Non-pigmented ciliary epithelial cell (primary cell): ENCODE measurements at places on chromosomes 2 and 18.

DNA sequence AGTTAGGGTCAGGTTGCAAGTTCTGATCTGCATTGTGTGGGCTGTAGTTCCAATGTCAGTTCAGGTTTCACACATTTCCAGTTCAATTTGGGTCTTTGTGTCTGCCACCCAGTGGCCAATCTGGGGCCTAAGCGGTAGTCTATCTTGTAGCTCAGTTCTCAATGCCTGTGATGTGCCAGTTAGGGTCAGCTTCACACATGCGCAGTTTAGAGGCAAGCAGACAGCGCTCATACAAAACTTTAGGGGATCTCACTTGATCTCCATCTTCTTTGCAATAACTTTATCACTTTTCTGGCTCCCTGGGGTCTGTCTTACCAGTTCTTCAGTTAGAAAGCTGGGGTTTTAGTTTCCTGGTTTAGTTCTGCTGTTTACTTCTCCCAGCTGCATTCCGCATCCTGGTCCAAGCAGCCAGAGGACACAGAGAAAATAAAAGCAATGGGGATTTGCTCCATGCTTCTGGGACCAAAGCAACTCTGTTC is 11.0 kb upstream of the ZNF24 start:
- DNase-seq = peak; percentile 57

- no peak for DNase-seq
These were observed 620.2 kb upstream of the NETO1 start for GRCh38 chr18:73487966-73488365.

- no peak for DNase-seq
These were observed 189.8 kb upstream of the SOX11 start for GRCh38 chr2:5502385-5502784.

DNA sequence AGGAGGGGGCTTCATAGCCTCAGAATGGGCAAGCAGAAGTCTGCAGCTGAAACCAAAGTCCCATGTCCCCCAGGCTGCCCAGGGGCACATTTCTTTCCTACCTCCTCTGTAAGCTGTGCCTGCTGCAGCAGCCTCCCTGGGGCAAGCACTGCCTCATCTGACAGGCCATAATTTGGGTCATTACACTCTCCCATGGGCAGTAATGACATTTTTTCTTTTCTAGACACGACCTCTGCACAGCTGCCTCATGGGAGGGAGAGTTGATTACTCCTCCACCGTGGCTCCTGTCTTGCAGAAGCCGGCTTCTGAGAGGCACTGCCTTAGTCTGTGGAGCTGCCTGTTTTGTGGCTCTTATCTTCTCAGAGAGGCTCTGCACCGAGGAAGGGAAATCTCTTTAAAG is 268.9 kb downstream of the TDRD15 start:
- DNase-seq = no peak

- no peak for DNase-seq
These were observed 406.8 kb downstream of the CCDC85A start for GRCh38 chr2:56590611-56591010.

DNA sequence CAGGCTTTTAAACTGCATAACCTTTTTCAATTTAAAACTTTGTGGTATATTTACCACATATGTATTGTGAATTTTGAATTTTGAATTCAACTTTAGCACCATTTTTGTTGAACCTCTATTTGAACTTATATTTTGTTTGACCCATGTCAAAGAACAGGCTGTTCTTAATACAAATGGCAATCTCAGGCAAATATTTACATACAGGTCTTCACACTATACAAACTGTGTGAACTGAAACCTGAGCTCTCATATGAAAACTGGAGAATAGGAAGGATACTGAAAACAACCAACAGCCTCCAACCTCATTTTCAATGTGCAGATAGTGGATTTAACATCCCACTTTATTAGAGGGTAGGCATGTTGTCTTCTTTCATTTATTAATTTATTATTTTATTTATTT is 491.8 kb downstream of the KCNJ3 start:
- no peak for DNase-seq

DNA sequence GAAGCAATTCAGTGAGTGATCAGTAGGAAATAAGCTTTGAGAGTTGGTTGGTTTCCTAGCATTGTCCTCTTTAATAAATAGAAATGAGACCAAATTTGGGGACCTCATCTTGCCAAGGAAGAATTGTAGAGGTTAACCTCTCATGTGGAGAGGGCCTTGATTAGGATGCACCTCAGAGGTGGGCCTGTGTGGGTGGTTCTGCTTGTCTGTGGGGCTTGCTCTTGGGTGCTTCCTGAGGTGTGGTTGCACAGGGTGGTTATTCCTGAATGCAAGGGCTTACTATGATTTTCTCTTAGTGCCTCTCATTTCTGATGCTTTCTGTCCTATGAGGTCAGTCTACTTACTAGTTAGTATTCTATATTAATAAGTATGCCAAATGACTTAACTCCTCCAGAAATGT is 89.6 kb upstream of the MGAT5 start:
- DNase-seq = no peak

GRCh38 chr2:181376999-181377398 is 80.2 kb upstream of the ITGA4 start:
- no peak for DNase-seq

GRCh38 chr2:152505495-152505906 is 170.5 kb downstream of the FMNL2 start:
- no peak for DNase-seq

DNA sequence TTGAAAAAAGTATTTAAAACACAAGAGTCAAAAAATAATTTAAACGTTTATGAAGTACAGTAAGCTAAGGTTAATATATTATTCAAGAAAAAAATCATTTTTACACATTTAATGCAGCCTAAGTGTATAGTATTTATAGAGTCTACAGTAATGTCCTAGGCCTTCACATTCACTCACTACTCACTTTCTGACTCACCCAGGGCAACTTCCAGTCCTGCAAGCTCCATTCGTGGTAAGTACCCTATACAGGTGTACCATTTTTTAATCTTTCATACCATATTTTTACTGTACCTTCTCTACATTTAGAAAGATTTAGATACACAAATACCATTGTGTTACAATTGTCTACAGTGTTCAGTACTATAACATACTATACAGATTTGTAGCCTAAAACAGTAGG is 20.9 kb upstream of the RPRD1A start:
- no peak for DNase-seq

DNA sequence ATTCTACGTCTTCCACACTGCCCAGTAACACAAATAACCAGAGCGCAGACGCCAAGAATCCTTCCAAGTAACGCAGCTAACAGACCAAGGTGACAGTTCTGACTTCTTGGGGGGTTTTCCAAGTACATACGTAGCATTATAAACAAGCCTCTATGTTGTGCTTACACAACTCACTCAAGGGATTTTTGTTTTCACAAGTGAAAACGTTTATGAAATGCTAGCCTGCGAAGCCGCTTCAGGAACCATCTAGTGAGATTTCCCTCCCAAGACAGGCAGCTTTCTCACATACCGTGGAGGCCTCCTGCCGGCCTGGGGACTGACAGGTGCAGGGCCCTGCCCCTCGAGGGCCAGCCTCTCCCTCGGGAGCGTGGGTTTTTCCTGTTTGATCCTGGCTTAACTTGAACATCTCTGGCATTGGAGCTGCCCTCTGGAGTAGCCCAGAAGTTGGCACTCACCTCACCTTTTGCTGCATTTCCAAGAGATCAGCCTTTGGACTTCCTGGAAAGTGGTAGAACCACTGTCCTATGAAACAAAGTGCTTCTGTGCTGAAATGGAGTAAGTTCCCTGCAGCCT is 151.1 kb downstream of the MBP start:
- no peak for DNase-seq

GRCh38 chr2:42064417-42064942 is 16.7 kb downstream of the PKDCC start:
- peak; percentile 67 for DNase-seq

GRCh38 chr2:226790431-226790830 is 9.2 kb downstream of the IRS1 start:
- DNase-seq = no peak

GRCh38 chr2:136156411-136156810 is 38.5 kb upstream of the CXCR4 start:
- no peak for DNase-seq

GRCh38 chr2:25198209-25198525 is 29.8 kb upstream of the POMC start:
- DNase-seq = no peak

DNA sequence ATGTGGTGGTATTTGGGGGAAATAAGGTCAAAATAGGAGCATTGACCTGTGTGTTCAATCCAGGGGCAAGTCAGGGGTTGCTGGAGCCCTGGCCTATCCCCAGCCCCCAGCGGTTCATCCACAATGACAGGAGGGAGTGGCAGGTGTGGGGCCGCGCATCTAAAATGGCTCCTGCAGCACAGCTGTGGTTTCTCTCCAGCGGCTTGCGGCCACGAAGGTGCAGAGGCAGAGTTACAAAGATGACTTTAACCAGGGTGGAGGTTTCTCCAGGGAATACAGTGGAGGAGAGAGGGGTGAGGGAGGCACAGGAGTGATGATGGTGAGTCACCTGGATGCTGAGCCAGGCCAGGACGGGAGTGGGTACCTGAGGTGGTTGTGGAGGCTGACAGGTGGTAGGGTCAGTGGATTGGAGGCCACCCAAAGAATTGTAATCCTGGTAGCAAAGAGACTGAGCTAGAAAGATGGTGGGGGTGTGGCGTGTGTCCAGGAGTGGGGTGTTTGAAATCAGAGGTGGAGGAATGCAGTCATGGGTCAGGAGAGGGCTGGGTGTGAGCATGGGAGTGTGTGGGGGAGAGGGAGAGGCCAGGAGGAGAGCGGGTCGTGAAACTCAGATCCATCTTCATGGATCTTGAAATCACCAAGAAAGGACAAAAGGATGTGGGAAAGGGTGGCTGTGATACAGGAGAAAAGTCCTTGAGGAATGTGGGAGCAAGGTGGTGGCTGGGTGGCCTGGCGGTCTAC is 83.2 kb downstream of the CTIF start:
- DNase-seq = no peak

- peak; percentile 55 for DNase-seq
These were observed 167.9 kb downstream of the FBXO15 start for GRCh38 chr18:73979742-73980141.

DNA sequence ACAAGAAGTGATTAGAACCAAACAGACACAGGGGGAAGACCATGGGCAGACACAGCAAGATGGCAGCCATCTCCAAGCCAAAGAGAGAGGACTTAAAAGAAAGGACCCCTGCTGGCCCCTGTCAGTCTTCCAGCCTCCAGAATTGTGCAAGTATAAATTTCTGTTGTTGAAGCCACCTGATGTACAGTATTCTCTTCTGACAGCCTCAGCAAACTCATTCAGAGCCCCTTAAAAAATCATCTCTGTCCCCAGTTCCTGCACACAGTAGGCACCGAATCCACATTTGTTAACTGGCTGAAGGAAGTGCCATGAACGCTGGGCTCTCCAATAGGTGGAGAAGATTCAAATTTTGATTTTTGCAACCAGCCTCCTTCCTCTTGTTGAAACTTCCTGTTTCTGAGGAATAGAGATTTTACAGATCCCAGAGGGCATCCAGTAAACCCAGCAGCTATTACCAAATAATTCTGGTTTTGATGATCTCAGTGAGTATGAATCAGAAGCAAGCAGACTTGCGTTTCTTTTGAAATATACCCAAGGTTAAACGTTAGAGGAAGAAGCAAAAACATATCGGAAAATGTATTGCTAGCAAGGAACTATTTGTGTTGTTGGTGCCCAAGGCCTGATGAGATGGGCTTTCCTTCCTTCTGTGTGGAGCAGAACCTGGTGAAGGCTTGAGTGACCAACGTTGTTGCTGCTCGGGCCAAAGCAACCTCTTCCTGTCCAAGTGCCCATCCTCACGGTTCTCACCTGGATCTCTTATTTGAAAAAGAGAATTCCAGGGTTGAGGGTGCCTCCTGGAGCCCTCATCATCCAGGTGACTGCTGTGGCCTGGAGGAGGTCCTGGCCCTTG is 47.7 kb upstream of the PLB1 start:
- peak; percentile 63 for DNase-seq

DNA sequence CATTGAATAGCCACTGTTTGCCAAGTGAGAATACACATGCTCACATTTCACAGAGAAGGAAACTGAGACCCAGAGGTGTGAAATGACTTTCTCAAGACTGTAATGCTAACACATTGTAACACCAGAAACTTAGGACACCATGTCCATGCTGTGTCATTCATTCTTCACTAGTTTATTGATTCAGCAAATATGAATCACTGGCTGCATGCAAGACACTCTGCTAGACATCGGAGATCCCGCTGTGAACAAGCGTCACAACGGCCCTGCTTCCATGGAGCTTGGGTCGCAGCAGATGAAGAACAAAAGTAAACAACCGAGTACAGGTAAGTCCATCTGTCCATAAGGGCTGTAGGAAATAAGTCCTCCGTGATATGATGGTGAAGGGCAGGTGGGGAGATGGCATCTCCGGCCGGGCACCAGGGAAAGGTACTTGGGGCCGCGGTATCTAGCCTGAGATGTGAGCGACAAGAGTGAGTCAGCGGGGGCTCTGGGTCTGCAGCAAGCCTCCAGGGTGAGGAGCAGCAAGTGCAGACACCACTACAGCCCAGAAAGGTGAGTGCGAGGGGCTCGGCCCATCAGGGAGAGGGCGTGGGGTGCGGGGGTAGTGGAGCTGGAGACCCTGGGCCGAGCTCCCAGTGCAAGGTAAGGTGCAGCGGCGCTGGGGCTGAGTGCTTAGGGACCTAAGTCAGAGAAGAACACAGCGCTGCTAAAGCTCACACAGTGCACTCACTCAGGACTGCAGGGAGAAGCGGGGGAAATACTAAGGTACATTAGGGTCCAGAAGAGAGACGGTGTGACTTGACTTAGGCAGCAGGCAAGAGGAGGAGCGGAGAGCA is 391.2 kb downstream of the FBXO15 start:
- DNase-seq = no peak

DNA sequence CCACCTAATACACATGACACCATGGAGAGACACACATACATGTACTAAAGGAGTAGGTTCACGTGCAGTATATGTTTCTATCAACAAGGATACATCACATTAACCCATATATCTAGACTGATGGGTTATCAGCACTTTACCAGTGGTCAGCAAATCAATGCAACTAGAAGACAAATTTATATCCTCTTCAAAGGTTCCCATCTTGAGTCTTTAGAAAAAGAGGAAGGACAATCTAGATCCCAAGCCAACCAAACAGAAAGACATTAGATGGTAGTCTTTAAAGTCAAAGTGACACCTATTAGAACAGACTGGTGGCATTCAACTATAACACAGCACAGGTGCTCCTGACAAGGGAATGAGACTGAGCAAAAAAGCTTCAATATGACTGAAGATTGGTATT is 13.8 kb upstream of the SERTAD2 start:
- DNase-seq = no peak

DNA sequence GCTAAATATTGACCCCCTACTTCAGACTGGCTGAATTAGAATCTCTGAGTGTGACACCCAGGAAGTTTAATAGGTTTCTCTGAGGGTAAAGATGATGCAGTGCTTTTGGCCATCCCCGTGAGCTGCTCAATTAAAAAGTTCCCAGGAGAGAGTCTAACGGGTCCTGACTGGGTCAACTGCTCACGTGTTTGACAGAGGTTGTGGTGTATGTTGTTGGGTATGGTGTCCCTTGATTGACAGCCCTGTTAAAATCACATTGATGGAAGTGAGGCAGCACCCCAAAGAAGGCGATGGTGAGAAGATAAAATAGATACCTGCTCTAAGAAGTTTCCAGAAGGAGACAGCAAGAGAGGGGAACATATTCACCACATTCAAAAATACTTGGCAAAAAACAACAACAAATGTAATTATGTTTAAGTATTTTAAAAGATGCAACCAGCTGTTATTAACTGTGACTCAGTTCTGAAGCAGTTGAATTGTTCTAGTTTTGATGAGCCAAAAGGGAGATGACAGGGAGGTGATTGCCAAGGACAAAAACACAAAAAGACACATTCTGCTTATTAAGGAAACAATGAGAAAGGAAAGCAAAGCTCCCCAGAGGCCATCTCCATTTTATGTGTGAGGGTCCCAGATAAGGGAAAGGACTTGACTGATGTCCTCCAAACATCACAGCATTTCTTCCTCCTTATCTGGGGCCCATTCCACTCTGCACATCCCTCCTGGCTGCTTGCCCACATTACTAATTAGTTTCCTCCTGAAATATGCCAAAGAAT is 11.5 kb upstream of the GMCL1 start:
- no peak for DNase-seq
